ENCODE measurements at places on chromosomes 2 and 18.

DNA sequence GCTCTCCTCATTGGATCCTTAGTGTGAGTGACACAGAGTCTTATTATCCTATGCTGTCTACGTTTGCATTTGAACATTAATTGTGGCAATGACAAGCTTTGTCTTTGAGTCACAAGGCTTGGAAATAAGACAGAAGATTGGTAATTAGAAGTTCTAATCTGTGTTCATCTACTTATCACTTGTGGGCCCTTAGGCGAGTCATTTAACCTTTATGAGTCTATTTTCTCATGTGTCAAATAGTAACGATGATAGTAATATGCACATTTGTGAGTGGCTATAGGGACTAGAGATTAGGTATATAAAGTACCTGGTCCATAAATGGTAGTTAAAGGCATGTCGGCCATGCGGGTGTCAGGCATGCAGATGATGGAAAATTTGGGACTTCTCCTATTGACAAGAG, 105.6 kb upstream of the NABP1 start:
- DNase-seq, result no peak

DNA sequence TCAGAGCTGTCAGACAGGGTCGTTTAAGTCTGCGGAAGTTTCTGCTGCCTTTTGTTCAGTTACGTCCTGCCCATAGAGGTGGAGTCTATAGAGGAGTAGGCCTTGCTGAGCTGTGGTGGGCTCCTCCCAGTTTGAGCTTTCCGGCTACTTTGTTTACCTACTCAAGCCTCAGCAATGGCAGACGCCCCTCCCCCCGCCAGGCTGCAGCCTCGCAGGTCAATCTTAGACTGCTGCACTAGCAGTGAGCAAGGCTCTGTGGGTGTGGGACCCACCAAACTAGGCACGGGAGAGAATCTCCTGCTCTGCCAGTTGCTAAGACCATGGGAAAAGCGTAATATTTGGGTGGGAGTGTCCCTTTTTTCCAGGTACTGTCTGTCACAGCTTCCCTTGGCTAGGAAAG, 86.5 kb downstream of the EFEMP1 start:
- no peak for DNase-seq

GRCh38 chr2:129777146-129777545, 202.3 kb upstream of the RAB6C start:
- DNase-seq, result no peak

DNA sequence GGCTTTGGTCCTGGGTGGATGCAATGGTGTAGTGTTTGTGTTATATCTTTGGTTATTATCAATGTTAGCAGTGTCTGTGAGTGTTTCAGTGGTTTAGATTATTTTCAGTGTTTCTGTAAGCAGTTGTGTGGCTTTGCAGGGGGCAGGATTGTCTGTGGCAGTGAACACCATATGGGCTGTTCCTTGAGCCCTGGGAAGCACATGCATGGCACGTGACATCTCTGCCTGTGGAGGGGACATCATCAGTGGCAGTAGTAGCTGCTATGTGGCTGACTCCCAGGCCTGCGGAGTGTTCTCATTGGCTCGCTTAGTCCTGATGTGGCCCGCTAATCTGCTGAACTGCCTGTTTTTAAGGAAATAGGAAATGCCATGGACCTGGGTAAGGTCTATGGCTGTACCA, 327.5 kb downstream of the GULP1 start:
- no peak for DNase-seq

- DNase-seq, result peak; percentile 51
Measured at GRCh38 chr2:20621366-20622295, 29.3 kb downstream of the HS1BP3 start.

DNA sequence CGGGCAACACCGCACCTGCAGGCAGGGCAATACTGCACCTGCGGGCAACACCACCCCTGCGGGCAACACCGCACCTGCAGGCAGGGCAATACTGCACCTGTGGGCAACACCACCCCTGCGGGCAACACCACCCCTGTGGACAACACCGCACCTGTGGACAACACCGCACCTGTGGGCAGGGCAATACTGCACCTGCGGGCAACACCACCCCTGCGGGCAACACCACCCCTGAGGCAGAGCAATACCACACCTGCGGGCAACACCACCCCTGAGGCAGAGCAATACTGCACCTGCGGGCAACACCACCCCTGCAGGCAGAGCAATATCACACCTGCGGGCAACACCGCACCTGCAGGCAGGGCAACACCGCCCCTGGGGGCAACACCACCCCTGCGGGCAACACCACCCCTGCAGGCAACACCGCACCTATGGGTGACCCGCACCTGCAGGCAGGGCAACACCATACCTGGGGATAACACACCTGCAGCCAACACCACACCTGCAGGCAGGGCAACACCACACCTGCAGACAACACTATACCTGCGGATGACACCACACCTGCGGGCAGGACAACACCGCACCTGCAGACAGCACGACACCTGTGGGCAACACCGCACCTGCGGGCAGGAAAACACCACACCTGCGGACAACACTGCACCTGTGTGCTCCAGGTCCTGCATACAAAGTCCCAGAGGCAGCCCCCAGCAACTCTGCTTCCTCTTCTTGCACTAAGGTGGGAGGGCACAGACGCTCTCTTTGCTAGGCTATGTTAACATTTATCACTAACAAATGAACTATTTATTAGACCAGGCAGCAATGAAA, 57.7 kb downstream of the EIPR1 start:
- no peak for DNase-seq

- no peak for DNase-seq
Measured at GRCh38 chr2:98085649-98086048, 1.3 kb upstream of the VWA3B start.

- peak; percentile 36 for DNase-seq
Measured at GRCh38 chr2:219684721-219685689, 57.6 kb downstream of the SLC4A3 start.

DNA sequence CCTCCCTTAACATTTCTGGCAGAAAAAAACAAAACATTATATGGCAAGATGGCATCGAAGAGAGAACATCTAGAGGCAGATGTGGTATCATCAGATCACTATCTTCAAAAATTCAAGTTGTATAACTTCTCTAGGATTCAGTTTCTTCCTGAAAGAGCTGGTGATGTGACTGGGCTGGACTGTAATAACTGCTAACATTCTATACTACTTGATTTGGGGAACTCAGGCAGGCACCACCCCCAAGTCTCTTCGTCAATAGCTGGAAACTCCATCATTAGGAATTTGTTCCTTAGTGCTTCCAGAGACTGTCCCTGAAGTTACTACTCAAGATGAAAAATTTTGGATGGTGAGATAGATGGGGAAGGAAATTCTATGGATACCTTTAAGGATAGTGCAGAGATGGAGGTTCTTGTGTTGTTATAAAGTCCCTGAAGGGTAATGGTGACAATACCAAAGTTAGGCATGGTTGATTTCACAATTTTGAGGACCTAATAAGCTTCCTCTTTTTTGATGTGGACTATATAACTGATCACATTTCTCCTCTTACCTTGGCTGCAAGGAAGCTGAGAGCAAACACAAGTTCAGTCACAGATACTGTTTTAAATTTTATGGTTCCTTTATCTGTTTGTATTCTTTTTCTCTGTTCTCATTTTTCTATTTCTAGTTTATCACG, 59.1 kb upstream of the PGAP1 start:
- no peak for DNase-seq

GRCh38 chr2:181440919-181441318, 16.3 kb upstream of the ITGA4 start:
- no peak for DNase-seq

DNA sequence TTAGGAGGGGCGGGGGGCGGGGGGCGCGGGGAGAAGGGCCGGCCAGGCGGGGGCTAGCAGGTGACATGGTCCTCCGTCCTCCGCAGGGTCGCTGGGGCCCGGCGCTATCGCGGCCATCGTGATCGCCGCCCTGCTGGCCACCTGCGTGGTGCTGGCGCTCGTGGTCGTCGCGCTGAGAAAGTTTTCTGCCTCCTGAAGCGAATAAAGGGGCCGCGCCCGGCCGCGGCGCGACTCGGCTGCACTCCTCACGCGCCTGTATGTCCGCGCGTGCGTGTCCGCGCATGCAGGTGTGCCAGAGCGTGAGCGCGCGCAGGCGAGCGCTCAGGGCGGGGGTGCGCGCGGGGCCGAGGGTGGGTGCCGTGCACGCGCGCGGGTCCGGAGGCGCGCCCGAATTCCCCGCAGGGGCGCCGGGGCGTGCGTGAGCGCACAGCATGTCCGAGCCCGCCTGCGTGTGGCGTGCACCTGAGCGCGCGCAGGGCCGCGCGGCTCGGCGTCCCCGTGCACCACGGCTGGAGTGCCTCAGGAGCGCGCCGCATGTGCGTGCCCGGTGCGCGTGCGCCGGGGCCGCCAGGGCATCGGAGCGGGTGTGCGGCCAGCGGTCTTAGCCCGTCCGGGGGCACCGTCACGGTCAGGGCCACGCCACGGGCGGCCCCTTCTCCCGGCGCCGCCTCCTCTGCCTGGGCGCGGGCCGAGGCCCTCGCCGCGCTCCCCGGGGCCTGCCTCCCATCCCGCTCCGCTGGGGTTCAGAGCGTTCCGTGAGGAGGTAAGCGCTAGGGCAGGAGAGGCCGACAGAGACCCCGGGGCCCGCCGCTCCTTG, 6.3 kb downstream of the SNORC start:
- DNase-seq, result peak; percentile 86

- no peak for DNase-seq
Measured at GRCh38 chr2:29703336-29703735, 218.1 kb downstream of the ALK start.

DNA sequence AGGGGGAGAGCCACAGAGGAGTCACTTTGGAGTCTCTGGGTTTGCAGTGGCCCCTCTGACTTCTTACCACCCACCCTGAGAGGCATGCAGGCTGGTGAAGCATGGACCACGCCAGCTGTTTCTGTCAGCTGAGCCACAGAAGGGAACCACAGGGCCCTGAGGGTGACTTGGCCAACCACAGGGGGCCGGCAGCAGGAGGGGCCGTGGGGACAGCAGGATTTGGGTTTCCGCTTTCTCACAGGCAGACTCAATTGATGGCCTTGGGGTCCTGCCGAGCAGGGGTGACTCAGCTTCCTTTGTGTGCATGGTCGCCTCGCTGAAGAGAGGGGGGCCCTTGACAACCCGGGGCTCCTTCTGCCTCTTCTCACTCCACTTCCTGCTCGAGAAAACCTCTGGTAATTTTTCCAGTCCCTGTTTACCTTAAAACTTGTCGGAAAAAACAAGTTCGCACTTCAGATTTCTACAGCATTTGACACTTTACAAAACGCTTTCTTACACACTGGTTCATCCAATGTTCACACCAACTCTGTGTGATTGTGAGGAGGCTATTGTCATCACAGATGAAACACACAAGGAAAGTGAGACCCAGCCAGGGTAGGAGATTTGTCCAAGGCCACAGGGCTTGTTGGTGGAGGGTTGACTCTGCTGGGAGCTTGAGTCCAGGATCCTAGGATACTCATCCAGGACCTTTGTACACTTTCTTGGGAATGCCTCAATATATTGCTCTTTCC, 311.2 kb downstream of the LPIN1 start:
- no peak for DNase-seq

- DNase-seq, result no peak
Measured at GRCh38 chr18:14943486-14943885, 195.5 kb downstream of the ANKRD30B start.

DNA sequence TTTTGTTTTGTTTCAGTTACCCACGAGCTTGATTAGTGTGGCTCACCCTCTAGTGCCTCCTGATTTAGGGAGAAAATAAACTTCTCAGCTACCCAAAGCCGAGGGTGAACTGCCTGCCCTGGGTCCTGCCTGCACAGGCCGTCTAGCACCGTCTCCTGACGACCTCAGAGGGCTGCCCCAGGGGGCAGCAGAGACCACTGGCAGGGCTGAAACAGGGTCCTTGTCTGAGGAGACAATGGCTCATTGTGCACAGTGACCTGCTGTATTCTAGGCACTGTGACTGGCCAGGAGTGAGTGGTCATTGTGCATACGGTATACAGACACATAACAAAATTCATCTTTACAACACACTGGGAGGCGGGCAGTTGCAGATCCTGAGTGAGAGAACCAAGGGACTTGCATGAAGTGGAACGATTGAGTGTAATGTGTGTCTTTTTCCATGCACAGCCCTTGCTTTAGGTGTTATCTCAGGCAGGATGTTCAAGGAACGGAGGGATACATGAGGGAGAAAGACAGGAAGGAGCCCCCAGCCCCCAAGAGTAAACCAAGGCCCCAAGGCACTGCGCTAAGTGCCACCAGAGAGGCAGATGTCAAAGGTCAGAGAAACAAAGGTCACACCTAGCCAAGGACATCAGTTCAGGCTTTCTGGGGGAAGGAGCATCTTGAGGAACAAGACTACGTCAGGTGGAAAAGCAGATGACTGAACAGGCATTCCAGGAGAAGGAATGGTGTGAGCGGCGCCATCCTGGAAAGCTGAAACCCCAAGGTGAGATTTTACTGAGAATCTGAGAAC, 421.3 kb downstream of the LPIN1 start:
- DNase-seq, result no peak

DNA sequence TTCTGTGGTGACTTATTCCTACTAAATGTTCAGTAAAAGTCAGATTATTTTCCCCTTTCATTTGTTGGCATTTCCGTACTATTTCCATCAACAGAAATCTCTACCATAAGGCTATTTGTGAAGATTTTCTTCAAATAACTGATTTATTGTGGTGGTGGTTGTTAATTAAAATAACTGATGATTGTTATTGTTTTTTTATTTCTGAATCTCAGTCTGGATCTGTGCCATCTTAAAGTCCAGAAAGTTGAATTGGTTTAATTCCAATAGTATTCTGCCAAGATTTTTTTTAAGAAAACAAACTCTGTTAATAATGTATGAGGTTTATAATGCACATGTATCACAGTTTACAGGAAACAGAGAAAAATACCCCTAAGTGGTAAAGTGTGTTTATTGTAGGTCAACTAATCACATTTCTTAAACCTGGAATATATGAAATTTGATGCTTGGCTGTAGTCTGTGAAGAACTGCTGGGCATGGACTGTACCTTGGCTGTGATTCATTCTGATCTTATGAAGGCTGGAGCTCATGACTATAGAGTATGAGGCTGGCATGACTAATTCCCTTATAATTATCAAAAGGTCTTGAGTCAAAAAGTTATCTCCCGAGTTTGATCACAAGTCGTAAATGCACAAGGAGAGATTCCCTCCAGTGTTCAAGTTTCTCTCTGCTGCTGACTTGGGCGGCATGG, 134.2 kb upstream of the RND3 start:
- DNase-seq, result no peak

DNA sequence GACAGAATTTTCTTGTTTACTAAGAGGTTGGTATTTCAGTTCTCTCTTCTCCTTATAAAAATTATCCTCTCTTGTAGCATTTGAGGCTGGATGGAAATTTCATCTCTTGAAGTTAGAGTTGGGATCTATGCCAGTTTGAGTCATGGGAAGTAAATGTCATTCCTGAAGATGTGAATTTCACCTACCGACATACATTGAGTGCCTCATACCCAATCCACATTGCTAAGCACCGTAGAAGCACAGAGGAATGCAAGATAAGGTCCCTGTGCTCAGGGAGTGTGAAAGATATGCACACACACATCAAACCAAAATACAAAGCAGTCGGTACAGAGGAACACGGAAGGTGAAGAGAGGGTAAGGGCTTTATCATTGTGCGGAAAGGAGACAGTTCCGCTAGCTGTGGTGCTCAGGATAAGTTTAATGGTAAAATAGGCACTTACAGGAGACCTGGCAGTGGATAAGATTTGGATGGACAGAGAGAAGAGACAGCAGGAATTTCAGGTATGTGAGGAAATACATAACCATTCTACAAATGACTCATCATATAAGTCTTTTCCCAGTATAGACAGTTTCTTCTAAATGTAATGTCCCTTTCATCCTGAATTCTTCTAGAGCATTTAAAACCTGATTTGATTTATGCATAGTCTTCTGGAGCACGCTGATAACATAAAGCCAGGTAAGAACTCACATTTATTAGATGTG, 205.3 kb upstream of the ST6GAL2 start:
- DNase-seq, result no peak

- peak; percentile 33 for DNase-seq
Measured at GRCh38 chr2:96325884-96326255, 753 bp downstream of the ITPRIPL1 start.

Measured in D341Med (cell line).